Omental fat pad (tissue), 4 donors: ENCODE measurements at places on chromosomes 12 and 14. TPM values are rescaled to one million over a fixed set of nuclear protein-coding genes. Genes with fewer than 3 reads are reported as not detected.

TCL1B gene
- total RNA-seq = not detected

ZNF140 gene
- total RNA-seq = 14.1 TPM

RIN3 gene
- total RNA-seq = 11.6 TPM

- no peak for DNase-seq
These were observed 968 bp upstream of the ARID4A start for GRCh38 chr14:58297412-58297761.

- no peak for DNase-seq
These were observed 54.3 kb upstream of the TMX1 start for GRCh38 chr14:51185754-51186153.

GRCh38 chr12:94571556-94571955 is 78.8 kb downstream of the TMCC3 start:
- no peak for DNase-seq

DNA sequence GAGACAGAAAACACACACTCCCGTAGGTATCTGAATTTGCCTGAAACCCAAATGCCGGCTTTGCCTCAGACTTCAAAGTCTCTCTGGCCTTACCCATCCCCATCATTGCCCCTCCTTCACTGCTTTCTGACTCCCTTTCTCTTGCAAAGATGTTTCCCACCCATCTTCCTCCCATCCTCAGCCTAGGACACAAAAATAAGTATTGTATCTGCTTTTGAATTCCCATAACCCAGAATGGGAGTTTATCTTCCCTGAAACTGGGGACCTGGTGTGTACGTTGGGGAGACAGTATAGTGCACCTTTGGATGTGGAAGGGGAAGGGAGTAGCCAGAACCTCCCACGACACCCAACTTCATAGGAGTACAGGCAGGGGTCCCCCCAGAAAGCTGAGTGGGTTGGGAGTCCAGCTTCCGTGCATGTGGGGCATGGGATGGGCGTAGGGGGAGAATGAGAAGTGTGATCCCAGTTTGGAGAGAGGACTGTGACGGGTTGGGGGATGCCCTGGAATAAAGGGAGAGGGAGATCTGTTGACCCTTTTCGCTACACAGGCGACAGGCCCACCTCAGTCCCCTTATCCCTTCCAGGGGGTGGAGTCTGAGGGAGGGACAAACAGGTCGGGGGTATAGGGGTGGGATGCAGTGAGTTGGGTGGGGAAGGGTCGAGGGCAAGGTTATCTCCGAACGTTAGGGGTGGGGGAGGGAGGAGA is 488 bp upstream of the KIF5A start:
- DNase-seq = no peak

DNA sequence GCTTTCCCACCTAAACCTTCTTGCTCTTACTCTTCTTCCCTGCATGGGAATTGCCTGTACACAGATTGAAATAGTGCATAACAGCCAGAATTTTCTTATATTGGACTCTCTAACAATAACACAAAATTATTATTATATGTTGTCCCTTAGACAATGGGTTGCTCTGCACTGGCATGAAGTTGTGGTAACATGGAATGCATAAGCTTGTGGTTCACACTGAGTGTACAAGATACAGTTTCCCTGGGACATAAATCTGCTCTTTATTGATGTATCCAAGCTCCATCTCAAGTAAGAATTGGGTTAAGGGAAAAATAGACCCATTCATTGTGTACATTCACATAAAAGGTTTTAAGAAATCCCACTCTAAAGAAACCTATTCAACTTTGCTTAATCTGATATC is 114.4 kb upstream of the NTF3 start:
- DNase-seq = no peak

DNA sequence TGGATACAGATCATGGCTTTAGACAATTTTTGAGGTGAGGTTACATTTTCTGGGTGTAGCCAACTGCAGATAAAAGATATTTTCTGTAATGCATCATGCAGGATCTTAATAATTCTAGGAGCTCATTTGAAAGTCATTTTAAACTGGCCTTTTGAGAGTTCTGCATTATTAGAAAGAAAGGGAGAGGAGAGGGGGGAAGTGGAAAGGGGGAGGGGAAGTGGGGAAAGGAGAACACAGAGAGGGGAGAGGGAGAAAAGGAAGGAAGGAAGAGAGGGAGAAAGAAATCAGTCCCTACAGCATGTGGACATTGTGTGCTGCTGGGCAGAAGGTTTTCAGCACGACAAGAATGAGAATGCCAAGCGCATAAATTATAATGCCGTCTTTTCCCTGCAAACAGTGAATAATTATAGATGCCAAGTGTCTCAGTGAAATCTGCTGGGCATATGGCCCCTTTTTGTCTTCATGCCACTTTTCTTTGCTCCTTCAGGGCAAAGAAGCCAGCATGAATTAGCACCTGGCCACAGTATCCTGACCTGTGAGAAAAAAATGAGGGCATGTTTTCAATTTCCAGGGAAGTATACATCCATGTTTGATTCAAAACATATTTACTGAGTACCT is 22.7 kb upstream of the PPP2R5C start:
- DNase-seq = no peak

GRCh38 chr14:72716476-72716875 is 177.4 kb downstream of the DPF3 start:
- no peak for DNase-seq

- no peak for DNase-seq
These were observed 578 bp downstream of the DCAF5 start for GRCh38 chr14:69152181-69152901.

DNA sequence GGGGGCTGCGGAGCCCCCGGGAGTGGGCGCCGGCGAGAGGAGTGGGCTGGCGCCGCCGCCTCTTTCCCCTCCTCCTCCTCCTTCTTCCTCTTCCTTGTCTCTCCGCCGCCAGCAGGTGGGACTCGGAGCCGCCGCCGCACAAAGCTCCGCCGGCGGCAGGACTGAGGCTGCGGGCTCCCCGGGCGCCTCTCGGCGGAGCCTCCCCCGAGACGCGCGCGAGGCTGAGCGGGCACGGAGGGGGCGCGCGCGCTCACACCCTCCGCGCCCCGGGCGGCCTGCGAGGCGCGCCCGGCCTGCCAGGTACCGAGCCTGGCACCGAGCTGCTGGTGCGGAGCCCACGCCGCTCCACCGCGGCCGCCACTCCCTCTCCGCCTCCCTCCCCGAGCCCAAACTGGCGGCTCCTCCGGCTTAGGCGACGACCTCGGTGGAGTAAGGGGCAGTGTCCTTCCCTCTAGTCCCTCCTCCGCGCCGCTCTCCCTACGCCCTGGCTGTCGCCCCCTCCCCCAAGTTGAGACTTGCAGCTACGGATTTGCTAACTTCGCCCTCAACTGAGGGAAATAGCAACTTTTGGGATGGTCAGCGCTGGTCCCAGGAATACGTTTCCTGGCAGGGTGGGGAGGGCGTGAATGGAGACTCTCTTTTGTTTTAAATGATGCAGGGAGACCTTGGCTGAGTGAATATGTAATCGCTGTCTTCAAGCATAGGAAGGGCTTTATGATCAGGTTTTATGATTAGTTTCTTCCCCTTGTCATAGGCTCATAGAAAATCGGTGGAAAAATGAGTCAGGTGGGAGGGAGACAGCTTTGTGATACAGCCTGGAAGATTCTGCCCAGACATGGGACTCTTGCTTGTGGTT is 199.5 kb upstream of the CAND1 start:
- DNase-seq = no peak

DNA sequence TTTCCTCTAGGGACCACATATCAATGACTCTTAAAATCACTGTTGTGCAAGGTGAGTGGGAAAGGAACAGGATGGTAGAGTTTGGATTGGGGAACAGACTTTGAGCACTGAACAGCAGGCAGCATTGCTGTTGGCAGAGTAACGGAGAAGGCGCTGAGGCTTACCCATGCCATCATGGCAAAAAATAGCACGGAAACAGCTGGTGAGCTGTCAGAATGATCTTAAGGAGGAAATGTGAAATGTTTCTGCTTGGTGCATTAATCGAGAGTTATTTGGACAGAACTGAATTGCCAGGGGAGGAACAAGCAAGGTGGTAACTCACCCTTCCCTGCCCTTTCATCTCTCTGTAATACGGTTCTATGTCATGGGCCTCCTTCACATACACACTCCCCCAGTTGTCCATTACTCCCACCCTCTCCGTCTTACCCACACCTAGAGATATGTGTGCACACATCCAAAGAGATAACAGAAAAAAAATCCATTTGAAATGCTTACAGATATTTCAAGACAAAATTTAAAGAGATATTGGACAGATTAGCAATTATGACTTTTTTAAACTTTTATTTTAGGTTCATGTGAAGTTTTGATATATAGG is 572.5 kb downstream of the DIO2 start:
- DNase-seq = no peak

DNA sequence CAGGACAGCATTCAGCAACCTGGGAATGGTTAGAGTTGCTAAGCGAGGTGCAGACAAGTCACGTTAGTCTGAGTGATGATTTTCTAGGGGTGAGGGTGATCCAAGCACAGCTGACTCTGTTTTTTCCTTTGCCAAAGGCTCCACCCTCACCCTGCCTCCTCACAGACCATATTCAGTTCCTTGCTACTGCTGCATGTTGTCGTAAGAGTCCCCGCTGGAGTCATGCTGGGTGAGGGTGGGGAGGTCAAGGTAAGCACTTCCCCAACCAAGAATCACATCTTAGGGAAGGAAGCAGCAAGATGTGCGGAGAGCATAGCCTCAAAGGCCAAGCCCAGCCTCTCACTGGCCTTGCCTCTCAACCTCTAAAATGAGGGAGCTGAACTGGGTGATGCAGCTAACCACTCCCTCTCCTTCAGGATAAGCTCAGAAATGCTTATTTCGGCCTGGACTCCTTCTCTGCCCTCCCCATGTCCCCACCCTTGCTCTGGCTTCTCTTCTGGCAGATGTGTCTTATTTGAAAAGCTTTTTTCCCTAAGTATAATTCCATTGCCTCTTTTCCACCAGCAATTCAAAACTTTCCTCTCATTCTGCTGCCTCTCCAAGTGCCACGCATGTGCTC is 66.9 kb upstream of the ACTN1 start:
- no peak for DNase-seq

DNA sequence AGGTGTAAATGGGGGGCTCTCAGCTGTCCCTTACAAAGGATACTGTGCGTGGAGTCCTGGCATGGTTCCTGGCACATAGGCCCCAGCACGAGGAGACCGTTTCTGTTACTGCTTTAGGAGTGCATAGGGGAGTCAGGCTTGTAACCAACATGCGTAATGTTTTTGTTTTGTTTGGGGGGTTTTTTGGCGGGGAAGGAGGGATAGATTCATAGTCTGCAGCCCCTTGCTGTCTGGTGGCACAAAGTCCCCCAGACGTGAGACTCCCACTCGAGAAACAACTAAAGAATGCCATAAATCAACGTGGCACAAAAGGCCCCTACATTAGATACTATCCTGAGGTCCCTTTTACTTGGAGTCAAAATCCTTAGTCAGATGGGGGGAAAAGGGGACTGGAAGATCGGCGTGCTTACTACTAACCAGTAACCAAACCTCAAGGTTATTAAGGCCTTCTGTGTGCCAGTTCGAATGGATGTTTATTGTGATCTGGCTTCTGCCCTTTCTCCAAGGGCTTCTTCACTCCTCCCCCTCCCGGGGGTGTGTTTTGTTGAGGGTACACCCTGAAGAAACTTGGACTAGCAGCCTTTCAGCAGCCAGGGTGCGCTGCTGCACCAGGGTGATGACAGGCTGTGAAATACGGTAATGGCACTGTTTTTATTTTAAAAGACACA is 874 bp downstream of the ISCU start:
- DNase-seq = peak; percentile 73

DNA sequence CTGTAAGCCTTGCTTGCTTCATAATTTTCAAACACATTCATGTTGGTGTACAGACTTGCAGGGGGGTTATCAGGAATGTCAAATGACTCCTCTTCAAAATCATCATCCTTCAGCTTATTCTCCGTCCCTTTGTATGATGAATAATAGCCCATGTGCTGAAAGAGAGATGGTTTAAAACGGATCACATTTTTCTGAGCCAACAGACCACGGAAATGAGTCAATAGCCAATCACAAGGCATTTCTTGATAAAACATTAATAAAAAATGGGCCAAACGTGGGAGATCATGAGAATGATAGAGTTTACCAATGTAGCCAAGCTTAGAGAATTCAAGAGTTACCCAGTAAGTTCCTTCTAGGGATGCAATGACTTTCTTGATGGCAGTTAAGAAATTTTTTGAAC is 105.5 kb downstream of the NTS start:
- DNase-seq = no peak

GRCh38 chr12:62006076-62006732 is 254.0 kb upstream of the USP15 start:
- DNase-seq = no peak
